Right hindlimb (tissue), 1 donor: ENCODE measurements at places on chromosomes 3 and 15.

GRCh38 chr3:69297501-69297900, 88.4 kb downstream of the FRMD4B start:
- DNase-seq: no peak

GRCh38 chr3:48962340-48962739, 27.7 kb upstream of the P4HTM start:
- no peak for DNase-seq

DNA sequence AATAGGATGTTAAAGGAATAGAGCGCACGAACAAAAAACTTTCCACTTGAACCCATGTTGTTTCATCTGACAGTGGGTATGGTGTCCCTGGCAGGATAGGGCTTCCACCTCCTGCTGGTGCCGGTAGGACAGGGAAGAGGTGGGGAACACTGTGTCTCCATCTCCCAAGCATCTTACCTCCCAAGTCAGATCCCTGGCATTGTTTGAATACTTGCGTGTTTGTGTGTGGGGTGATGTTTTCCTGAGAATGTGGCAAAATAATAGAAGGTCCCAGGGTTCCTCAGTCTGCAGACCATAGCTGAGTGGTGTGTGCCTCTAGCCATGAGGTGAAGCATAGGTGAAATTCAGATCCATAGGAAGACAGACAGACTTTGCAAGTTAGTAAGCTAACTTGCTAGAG, 119.4 kb downstream of the IGF1R start:
- no peak for DNase-seq

DNA sequence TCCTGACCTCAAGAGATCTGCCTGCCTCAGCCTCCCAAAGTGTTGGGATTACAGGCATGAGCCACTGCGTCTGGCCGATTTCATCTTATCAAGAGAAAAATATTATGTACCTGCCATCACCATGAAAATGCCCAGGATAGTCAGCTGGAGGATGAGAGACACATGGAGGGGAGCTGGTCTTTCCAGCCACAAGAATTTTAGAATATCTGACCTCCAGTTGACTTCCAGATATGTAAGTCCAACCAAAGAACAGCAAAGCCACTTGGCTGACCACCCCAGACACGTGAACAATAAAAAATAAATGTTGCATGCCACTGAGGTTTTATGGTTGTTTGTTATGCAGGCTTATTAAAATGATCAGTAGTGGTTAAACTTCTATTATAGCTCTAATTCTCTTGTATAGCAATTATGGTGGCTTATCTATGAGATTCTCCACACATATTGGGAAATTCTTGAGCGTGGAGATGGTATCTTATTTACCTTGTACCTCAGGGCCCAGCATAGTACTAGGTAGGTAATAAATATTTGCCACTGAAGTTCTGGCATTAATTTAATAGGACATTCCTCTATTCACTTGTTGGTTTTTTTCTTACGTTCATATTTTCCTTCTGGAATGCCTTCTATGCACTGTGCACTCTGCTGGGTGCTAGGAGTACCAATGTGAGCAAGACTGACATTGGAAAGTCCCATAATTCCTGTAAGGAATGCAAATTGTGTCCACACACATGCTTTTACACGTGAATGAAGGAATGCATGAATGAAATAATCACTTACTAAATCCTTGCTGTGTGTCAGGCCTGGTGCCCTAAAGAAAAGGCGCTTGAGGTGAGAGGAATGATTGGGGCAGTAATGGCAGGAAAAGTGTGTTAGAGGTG, 77.6 kb downstream of the EDEM1 start:
- no peak for DNase-seq

- no peak for DNase-seq
These were observed 263.3 kb downstream of the PTPRG start for GRCh38 chr3:61824553-61825135.

DNA sequence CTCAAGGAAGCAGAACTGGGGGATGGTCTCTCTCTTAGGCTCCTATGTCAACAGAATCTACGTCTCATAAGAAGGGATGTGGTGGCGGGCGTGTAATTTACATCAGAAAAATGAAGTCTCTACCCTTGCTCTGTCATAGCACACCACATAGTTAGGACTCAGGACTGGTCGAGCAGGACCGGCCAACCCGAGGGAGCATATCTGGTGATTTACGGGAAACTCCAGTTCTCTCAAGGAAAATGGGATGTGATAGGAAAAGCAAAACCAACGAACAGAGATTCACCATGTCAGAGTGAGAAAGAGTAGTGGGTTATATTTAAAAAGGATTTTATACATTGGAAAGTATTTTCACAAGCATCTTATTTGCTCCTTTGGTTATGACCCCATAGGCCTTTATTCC, 54.7 kb downstream of the IGF2BP2 start:
- no peak for DNase-seq

DNA sequence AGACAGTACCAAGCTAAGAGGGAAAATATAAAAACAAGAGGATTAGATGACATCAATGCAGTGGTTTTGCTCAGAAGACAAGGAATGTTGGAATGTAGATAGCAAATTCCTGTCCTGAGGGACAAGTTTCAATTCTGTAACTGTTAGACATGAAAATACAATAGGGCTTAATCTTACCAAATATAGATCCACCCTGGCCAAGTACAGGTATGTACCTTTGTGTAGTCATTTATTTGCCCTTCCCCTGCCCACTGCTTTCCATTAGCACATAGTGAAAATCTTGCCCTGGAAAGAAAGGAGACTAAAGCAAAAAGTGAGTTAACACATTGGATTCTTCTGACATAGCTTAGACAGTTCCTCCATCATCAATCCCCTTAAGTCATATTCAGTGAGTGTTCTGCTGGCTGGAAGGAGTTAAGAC, 389.0 kb upstream of the THBS1 start:
- DNase-seq: no peak

DNA sequence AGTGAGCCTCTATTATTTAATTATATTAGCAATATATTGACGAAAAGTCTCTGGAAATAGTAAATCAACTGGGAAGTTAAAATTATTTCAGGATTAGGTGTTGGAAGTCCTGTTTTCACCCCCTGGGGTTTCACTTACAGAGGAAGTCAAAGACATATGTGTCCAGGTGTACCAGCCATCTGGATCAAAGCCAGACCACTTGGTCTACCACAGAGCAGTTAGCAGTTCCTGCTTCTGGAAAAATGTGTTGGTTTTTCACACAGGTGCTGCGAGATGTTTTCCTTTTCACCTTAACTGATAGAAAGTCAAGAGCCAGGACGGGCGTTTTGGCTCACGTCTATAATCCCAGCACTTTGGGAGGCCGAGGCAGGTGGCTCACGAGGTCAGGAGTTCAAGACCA, 13.1 kb downstream of the MME start:
- no peak for DNase-seq

- DNase-seq: no peak
These were observed 27.6 kb upstream of the DET1 start for GRCh38 chr15:88574077-88574476.

DNA sequence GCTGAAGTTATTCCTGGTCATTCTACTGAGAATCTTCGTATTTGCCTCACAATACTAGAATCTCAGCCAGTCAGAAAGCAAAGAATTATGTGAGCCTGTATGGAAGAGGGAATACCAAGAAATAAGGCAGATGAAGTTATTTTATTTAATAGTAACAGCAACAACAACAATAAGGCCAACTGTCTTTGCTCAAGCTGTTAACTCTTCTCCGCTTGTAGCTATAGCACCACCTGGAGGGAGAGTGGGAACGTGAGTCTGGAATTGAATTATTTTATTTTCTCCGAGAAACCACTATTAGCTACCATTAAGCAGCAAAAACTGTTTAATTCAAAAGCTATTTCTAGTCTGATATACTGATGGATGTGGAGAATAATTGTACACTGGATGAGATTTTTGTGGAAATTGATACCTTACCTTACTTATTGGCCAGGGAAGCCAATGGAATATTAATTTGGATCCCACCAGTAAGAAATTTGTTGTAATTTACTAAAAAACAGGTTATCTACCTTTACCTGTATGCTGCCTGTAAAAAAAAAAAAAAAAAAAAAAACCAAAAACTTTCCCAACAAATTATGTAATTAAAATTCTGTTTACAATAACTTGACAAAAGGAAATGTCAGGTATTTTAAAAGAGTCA, 50.1 kb downstream of the CALML4 start:
- DNase-seq: peak; percentile 61

GRCh38 chr3:107028626-107029025, 348.6 kb upstream of the CCDC54 start:
- DNase-seq: no peak

- no peak for DNase-seq
These were observed 15.5 kb downstream of the TRAK1 start for GRCh38 chr3:42106646-42107045.

DNA sequence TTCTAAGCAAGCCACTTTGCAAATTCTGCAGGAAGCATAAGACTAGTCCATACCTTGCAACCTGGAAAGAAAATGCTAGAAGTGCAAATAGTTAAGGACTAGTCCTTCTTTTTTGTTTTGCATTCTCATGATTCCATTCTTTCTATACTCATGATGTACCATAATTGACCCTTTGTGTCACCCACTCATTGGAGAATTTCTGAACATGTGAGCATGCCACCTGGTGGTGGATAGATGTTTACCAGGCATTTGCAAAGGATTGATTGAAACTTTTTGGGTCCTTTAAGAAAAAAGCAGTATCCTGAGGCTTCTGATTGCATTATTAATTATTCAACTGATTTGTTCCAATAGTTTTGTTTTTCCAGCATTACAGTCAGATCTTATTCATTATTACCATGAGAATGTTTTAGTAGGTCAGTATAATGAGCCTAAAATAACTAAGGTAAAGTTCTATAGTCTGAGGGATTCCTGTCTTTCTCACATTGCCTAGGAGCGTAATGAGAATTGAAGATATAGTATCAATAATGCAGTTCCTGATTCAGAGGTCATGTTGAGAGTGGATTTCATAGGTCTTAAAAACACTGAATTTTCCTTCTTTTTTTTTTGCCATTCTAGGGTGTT, 20.2 kb upstream of the DIPK2A start:
- DNase-seq: no peak

DNA sequence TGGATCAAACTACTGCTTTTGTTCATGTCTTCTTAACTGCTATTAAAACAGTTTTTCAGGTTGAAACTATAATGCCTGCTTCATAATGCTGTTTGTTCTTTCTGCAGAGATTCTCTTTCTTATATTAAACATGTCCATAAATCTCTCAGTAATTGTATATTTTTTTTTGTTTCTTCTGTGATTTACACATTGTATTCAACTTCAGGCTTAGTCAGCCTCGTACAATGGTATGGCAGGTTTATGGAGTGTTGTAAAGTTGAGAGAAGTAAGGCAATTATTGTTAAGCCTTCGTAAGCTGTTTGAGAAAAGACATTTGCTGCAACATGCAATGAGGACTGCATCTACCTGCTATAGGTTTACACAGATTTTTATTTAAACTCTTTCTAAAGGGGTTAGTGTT, 977.1 kb downstream of the DIPK2A start:
- DNase-seq: no peak
